ENCODE measurements at places on chromosomes 3 and 15. TPM values are rescaled to one million over a fixed set of nuclear protein-coding genes. Genes with fewer than 3 reads are reported as not detected.

Gene IP6K2
- 50.9 TPM for total RNA-seq

Gene LIPH
- total RNA-seq, result under 0.01 TPM

Gene PRRT3
- total RNA-seq, result 2.0 TPM

Gene CCDC39
- total RNA-seq, result not detected

All from myometrial cell (primary cell).